NCI-H2227 treated with DMSO at 0.1 percent for 48 hours (cell line): ENCODE measurements at places on chromosomes 1 and 21.

DNA sequence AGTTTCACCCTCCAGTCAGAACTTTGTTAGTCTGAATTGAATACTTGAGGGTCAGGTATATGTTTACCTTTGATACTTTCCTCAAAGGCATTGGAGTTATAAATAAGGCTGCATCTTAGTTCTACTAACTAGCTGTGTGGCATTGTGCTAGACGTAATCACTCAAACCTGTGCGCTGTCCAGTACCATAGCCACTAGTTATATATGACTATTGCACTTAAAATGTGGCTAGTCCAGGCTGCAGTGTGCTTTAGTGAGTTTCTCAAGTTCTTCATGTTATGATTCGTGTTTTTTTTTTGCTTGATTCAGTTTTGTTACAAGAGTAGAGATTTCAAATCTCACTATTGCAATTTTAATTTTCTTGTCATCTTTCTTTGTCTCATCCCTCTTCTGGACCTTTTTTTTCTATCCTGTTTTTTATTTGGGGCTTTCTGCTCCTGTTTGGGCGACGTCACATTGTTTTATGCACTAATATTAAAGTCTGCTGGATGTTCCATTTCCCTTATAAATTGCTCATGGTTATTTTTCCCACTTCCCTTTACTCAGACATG, 5.7 kb downstream of the MAN1A2 start:
- no peak for DNase-seq

- DNase-seq: no peak
Measured at GRCh38 chr1:53381790-53382401, 54.0 kb upstream of the LRP8 start.

GRCh38 chr1:182279302-182279701, 112.3 kb downstream of the GLUL start:
- no peak for DNase-seq

GRCh38 chr1:43853161-43853921, 80.3 kb upstream of the ARTN start:
- no peak for DNase-seq

- DNase-seq: no peak
Measured at GRCh38 chr1:44698138-44698537, 23.6 kb downstream of the ARMH1 start.

DNA sequence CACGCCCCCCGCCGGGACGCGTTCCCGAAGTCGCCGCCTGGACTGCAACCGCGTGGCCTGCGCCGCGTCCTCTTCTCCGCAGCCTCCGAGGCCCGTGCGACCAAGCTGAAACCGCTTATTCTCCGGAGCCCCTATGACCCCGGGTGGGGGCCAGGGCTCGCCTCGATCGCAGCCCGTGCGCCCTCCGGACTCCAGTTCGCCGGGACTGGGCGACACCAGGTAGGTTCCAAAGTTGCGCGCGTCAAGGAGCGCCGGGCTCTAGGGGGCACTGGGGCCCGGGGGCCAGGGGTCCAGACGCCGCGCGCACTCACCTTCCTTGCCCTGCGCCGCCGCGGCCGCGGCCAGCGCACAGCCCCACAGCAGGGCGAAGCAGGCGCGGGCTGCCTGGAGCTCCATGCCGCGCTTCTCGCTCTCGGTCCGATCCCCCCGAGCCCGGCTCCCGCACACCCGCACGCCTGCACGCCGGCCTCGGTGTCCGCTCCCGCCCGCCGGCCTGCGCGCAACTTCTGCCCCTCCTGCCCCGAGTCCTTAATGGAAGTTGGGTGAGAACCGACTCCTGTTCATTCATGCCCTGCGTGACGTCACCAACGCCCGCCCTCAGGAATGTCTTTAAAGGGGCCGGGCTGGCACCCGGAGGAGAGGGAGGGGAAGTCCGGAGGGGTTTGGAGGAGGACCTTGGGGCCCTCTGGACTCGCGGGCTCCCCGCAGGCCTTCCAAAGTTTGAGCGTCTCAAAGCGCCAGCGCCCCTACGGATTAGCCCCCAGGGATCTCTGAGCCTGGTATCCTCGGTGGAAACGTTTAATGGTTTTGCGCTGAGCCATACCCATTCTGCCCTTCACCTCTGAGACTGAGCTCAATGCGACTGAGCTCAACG, at the start of gene EPHA2:
EPHA2 (minus strand) TSS at position 533 of the 874 bp plus-strand sequence; CDS start at position 396, 137 bp downstream.
- DNase-seq: peak; percentile 10

- DNase-seq: no peak
Measured at GRCh38 chr1:241641773-241642592, 1.8 kb upstream of the CHML start.

DNA sequence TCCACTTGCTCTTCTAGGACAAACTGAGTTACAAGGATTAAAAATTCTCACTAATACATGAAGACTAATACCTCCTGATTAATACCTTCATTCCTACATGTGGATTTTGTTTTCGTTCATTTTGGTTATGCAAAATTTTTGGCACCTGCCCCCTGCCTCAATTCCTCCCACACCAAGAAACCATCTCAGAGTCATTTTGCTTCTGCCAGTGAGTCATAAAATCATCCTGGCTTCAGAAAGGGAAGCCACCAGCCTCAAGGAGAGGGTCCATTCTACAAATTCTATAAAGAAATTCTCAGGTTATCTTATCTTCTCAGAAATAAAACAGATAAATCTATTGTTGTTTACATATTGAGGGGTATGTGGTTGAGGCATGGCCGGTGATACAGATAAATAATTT, 103.2 kb upstream of the COA6 start:
- no peak for DNase-seq

- no peak for DNase-seq
Measured at GRCh38 chr1:3992103-3992556, 92.1 kb upstream of the C1orf174 start.
